ENCODE measurements at places on chromosomes 5 and 9. TPM values are rescaled to one million over a fixed set of nuclear protein-coding genes. Genes with fewer than 3 reads are reported as not detected.

- DNase-seq: no peak
These were observed 154.0 kb downstream of the OLFM1 start for GRCh38 chr9:135241381-135242048.

DRD1 gene
- total RNA-seq: not detected

- no peak for DNase-seq
These were observed 3.5 kb upstream of the EXOSC2 start for GRCh38 chr9:130689937-130690700.

DNA sequence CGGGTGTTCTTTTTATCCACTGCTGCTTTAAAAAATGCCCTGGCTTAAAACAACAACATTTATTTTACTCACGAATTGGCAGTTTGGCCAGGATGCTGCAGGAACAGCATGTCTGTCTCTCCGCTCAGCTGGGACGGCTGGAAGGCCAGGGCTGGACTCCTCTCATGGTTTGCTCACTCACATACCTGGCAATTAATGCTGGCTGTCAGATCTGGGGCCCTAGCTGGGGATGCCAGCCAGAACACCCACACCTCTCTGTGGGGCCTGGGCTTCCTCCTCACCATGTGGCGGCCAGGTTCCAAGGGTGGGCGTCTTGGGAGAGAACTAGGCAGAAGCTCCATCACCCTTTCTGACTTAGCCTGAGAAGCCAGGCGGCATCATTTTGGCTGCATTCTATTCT is 189.1 kb upstream of the IL12B start:
- no peak for DNase-seq

GRCh38 chr5:119332208-119332607 is 23.6 kb upstream of the TNFAIP8 start:
- DNase-seq: no peak

DNA sequence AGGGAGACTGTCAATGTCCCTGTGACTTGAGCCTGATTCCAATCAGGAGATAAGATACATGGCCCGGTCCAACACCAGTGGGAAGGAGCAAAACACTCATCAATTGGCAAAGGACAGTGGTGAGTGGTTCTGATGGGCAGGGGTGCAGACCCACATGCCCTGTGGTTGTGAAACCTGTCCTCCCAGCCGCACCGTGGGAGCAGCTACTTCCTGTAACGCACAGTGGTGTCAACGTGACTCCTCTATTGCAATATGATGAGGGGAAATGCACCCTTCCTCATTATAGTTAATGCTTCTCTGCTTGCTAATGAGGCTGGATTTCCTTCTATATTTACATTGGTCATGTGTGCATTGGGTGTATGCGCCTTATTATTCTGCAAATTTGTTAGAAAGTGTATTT is 223.0 kb downstream of the IRX1 start:
- no peak for DNase-seq

EQTN gene
- not detected for total RNA-seq

DNM1 gene
- 45.4 TPM for total RNA-seq

GRCh38 chr5:77333451-77334123 is 123.1 kb downstream of the PDE8B start:
- DNase-seq: no peak

- no peak for DNase-seq
These were observed 46.2 kb upstream of the HAND1 start for GRCh38 chr5:154524181-154524580.

DNA sequence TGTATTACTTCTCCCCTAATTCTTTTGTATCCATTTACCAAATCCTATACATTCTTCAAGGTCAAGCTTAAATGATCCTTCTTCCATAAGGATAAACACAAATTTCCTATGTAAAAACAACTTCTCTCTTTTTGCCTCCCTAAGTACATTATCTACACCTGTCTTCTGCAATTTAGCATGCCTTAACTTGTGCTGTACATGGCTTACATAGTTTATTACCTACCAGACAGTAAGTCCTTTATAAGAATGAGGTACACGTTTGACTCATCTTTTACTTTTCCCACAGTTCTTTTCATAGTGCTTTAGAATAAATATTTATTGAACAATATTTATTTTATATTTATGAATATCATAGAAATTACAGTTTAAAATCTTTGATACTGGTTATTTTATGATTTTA is 33.4 kb downstream of the GIN1 start:
- DNase-seq: no peak

DNA sequence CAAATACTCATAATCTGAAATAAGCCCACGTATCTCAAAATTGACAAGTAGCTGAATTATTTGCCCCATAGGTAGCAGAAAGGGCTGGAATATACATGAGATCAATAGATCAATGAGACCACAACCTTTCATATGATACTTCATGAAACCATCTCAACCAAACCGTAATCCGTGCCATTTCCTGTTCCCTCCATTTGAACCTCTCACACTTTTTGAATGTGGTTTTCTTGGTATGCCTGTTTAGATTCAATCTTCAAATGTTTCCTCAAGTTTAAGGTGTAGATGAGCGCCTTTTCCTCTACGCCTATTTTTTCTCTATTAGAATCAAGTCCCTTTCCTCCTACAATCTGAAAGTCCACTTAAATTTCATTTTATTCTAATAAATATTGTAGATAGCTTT is 805.5 kb downstream of the EFNA5 start:
- no peak for DNase-seq

DNA sequence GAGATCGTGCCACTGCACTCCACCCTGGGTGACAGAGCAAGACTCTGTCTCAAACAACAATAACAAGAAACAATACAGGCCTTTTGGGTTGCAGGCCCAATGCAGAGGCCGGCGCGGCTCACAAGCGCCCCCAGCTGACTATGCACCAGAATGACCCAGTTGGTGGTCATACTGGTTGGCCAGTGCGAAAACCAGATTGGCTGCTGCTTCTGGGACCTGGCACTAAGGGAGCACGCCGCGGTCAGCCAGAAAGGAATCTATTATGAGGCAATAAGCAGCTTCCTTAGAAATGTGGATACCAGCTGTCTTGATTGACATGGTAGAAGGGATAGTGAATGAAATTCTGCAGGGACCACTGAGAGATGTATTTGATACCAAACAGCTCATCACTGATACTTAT is 35.0 kb downstream of the RANBP17 start:
- DNase-seq: no peak

SPINK7 gene
- total RNA-seq: not detected

TERT gene
- total RNA-seq: not detected

FOXD4 gene
- total RNA-seq: 0.43 TPM

DNA sequence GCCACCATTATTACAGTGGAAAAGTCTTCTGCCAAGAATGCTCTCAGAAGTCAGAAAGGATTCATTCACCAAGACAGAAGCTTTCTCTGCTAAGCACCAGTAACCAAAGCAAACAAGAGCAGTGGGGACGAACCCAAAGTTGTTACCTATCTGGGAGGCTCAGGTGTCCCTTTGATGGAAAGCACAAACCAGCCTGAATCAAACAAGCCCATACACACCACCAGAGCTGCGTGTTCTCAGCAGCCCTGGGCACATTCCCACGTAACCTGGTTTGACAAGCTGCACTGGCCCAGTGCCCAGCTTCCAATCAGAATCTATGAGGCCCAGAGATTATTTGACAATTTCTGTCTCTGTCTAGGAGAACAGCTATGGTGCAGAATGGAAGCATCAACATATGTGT is 252.6 kb downstream of the ACTL7B start:
- no peak for DNase-seq

- no peak for DNase-seq
These were observed 141.6 kb upstream of the IL12B start for GRCh38 chr5:159471904-159472303.

DNA sequence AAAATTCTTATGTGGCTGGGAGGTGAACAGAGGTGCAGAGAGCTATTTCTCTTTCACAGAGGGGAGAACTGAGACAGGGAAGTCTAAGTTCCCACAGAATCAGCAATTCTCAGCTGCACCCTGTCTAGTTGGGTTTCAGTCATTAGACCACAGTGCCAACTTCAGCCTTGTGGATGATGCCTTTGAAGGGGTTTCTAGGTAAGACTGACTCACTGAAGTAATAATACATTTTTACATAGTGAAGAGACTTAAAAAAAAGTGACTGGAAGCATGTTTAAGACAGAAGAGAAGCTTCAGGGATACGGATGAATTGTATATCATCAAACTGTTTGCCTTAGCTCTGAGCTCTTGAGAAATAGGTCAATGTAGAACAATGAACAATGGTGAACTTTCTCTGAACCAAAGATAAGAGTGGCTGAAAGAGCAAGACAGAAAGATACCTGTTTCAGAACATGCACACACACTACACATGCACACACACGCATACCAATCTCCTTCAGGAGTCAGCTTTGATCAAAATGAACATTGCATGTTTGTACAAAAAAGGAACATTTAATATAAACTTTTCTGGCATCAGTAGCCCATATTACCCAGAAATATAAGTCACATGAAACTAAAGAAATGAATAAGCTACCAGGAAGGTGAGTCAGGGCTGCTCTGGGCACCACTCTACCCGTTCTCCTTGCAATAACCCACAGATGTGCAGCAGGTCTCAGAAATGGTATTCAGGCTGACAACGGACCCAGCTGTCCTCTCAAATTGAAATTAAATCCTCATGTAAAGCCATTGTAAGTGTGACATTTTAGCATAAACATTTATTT is 12.6 kb upstream of the FYB1 start:
- no peak for DNase-seq

DNA sequence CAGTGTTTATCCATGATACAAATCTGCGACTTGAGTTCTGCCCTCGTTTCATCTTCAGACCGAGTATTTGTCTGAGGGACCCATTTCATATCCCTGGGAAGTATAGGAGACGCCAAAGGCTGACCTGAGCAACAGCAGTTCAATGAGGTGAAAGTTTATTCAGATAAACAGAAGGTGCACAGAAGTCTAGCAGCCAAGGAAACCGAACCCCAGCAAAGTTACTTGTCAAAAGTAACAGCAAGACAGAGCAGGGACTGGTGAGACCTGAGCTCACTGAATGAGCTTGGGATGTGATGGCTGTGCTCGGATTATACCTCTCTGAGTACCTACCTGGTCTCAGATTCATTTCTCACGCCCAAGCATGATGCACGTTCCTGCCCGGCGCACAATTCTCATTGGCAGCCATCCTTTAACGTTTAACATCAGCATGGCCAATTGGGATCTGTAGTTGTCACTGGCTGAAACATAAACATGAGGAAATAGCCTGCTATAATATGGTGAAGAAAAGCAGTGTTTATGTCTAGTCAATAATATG is 599 bp downstream of the LYRM7 start:
- DNase-seq: no peak

CA9 gene
- total RNA-seq: not detected

- DNase-seq: peak; percentile 95
These were observed at the start of gene RUSC2 for GRCh38 chr9:35489313-35490154. RUSC2 (plus strand) TSS chr9:35490111; CDS start chr9:35546522, 56,411 bp downstream.

- DNase-seq: no peak
These were observed at the start of gene CDH18 for GRCh38 chr5:19987612-19988361. CDH18 (minus strand) TSS chr5:19988200; CDS start chr5:19838986, 149,214 bp downstream.

- DNase-seq: no peak
These were observed 314.5 kb upstream of the ACO1 start for GRCh38 chr9:32069969-32070368.

C9orf153 gene
- 0.40 TPM for total RNA-seq

- no peak for DNase-seq
These were observed 3.8 kb downstream of the NR2F1-AS1 start for GRCh38 chr5:93576994-93577853.

DNA sequence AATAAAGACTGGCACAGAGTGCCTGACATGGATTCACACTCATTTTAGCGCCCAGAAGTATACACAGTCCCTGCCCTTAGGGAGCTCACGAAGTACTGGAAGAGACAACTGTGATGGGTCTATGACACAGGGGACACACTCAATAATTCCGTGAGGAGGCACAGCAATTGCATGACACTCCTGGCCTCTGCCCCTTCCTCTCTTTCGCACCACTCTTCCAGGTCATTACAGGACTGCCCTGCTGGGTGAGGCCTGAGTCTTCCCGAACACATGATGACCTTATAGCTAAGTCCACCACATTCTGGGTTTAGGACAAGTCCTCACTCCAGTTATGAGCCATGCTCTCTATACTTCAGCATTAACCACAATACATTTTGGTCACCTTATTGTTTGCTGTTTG is 134.7 kb downstream of the GNA14 start:
- no peak for DNase-seq

DNA sequence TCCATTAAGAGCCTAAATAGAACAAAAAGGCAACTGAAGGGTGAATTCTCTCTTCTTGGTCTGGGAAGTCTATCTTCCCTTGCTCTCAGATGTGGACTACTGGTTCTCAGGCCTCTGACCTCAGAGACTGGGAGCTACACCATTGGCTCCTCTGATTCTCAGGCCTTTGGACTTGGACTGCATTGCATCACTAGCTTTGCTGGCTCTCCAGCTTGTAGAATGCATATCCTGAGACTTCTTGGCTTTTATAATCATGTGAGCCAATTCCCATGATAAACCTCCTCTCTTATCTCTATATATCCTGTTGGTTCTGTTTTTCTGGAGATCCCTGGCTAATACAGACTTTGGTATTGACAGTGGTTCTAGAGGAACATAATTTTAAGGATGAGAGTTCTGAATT is 89.8 kb downstream of the PSAT1 start:
- no peak for DNase-seq

GRM6 gene
- total RNA-seq: not detected

ARAP3 gene
- total RNA-seq: 2.0 TPM

GRCh38 chr5:73442231-73442811 is 6.3 kb downstream of the FOXD1 start:
- DNase-seq: no peak

DNA sequence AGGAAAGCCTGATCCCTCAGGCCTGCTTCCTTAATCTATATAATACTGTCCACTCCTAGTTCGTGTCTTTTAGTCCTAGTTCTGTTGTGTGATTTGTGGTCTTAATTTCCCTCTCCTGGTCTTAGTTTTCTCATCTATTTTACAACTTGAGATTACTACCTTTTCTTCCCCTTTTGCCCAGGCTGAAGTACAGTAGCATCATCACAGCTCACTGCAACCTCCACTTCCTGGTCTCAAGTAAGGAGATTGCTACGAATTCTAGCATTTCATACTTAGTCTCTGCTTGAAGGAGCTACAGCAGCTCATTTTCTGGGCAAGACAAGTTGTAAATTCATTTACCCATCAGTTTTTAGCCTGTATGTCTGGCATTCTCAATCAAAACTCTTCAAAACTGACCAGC is 5.5 kb downstream of the TRIM32 start:
- no peak for DNase-seq

MARCOL gene
- not detected for total RNA-seq

GRCh38 chr9:15374310-15374709 is 48.4 kb upstream of the SNAPC3 start:
- no peak for DNase-seq

SLC46A2 gene
- total RNA-seq: not detected

GRCh38 chr9:133953621-133953975 is 38.5 kb downstream of the VAV2 start:
- no peak for DNase-seq

DNA sequence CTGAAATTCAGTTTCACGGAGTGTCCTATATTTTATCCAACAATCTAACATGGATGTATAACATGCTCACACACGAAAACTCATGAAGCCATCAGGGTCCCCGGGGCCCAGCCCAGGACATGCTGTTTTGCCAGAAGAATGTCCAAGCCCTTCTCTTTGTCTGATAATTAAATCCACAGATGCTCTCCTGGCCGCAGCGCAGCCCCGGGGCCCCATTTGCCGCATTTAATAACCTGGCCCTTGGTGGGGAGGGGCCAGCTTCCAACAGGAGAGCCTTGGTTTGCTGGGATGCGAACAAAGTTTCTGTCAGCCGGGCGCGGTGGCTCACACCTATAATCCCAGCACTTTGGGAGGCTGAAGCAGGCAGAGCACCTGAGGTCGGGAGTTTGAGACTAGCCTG is 30.0 kb downstream of the PLPP7 start:
- DNase-seq: no peak

LOX gene
- total RNA-seq: 75.8 TPM

CYLC2 gene
- not detected for total RNA-seq

GRCh38 chr5:52963636-52964035 is 25.5 kb upstream of the ITGA2 start:
- DNase-seq: no peak
